ENCODE measurements at places on chromosomes 1 and 21. TPM values are rescaled to one million over a fixed set of nuclear protein-coding genes. Genes with fewer than 3 reads are reported as not detected.

DNA sequence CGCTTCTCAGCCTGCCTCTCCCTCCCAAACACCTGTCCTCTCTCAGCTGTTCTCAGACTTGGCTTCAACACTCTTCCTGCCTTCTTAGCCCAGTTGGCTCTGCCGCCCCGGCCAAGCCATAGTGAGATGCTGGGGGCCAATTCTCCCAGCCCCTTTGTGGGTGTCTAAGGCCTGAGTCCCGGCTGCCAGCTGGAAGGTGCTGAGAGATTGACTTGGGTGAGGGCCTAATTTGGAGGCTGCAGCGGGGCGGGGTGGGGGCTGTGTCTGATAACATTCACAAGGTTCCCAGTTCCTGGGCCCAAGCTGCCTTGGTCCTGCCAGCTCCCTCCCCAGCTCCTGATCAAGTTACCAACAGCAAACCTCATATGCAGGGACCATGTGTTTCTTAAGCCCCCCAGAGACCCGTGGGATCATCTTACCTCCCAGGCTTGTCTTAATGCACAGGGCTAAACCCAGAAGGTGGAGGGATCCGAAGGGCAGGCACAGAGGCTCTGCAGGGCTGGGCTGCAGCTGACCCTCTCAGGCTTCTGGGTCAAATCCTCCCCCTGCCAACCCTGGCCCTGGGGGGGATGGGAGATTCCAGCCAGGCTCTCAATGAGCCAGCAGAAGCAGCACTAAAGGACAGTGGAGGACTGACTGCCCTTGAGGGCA, 9.8 kb downstream of the INKA2 start:
- H3K4me1 ChIP-seq = no peaks in the 10 kb centered on the region
- DNase-seq = no peak
- no peaks in the 10 kb centered on the region for H3K36me3 ChIP-seq
- H3K27ac ChIP-seq = no peak overlapping the region

KRTAP7-1 gene
- not detected for total RNA-seq

DNA sequence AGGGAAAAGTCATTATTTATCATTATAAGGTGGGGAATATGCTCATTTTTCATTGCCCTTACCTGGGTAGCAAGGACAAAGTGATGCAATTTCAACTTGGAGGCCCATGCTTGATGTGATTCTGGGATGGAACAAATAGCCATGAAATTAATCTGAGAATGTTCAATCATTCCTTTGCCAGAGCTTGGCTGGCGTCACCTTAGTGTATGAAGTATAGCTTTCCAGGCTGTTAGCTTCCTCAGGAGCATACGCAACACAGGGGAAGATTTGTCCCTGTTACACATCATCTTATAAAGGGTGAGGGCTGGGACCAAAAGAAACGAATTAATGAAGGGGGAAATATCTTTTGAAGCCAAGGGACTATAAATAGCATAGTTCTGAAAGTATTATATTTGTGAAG, 91.4 kb upstream of the DEPDC1 start:
- H3K27ac ChIP-seq = no peak overlapping the region
- no peak overlapping the region for H3K4me3 ChIP-seq
- peaks cover 16% of the 10 kb centered on the region for H3K4me1 ChIP-seq
- no peak for DNase-seq
- H3K27me3 ChIP-seq = no peaks in the 10 kb centered on the region

DNA sequence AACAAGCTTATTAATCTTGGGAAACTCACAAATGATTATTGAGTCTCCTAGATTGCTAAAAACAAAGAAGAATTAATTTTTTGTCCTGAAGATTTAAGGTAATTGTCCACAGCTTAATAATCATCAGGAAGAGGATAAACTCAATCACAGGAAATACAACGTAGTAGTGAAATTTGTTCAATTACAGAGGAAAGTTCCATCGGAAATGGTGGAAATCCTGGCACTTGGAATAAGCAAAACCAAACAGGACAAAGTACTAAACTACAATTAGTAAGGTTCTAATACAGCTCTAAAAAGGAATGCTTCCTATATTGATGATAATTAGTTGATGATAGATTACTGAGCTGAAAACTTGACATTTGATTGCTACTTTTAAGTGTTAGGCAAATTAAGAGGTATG, 485.4 kb downstream of the USP25 start:
- H3K27ac ChIP-seq = no peak overlapping the region
- peaks cover 8% of the 10 kb centered on the region for H3K4me1 ChIP-seq
- DNase-seq = no peak
- no peaks in the 10 kb centered on the region for H3K36me3 ChIP-seq
- H3K4me3 ChIP-seq = no peak overlapping the region

DNA sequence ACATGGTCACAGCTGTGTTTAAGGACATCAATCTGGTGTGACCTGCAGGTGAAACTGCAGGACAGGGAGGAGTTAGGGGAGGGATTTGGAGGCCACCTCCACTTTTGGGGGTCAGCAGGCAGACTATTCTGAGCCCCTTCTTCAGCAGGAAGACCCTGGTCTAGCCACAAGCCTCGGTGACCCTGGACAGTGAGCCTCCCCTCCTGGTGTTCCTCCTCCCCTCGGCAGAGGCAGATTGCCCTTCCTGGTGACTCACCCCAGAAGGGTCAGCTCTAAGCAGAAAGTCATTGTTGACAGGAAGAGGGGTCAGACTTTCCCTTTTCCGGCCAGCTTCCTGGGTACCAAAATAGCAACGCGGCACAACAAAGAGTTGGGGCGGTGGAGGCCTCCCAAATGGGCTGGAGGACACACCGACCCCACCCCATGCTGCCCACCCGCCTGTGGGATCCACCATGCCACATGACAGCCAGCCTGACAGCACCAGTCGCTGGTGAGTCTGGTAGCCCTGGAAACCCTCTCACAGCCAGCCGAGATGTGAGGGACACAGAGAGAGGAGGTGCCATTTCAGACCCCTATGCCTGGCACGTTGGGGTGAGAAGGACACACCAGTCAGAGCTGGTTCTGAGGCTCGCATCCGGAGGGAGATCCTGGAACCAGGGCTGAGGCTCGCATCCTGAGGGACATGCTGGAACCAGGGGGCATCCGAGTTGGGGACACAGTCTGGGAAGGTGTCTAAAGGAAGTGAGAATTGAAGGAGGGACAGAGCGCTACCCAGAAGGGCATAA, 14.7 kb upstream of the CSF1 start:
- no peaks in the 10 kb centered on the region for H3K36me3 ChIP-seq
- H3K27ac ChIP-seq = no peak overlapping the region
- DNase-seq = peak; percentile 40

GRCh38 chr1:221408117-221408803, 333.6 kb downstream of the DUSP10 start:
- H3K27me3 ChIP-seq = no peaks in the 10 kb centered on the region
- H3K4me1 ChIP-seq = no peaks in the 10 kb centered on the region
- H3K36me3 ChIP-seq = no peaks in the 10 kb centered on the region
- DNase-seq = no peak
- H3K27ac ChIP-seq = no peak overlapping the region
- H3K4me3 ChIP-seq = no peak overlapping the region

DNA sequence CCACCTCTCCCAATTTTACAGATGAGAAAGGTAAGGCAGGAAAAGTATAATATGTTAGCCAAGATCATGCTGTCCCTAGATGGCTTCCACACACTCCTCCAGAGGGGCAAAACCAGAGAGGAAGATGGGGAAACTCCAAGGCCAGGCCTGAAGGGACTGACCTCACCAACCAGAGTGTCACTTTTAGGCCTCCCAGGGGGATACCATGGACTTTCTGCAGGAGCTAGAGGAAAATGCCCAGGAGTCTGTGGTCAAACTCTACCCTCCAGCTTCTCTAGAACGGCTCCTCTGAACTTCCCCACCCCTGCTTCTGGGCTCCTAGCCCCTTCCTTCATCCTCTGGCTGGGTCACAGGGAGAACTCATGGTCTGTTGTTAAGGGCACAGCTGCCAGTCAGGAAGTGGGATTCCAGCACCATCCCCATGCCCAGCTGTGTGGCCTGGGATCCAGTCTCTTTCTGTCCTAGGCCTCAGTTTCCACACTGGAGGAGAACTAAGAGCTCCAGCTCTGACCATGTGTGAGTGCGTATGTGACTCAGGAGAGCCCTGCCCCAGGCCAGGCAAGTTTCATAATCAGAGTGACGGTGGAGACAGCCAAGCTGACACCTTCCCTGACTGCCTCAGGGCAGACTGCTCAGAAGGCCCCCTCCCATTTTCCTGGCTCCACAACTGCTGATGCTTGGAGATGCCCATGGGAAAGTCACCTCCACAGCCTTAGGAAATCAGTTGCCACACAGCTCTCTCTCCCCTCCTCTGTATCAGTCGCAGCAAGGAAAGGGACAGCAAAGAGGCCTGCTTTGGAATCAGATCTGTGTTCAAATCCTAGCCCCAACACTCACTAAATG, 1.9 kb downstream of the IGSF8 start:
- no peak for DNase-seq
- no peaks in the 10 kb centered on the region for H3K27me3 ChIP-seq
- H3K27ac ChIP-seq = no peak overlapping the region
- H3K4me1 ChIP-seq = peaks cover 27% of the 10 kb centered on the region
